Stimulated activated CD4-positive, alpha-beta T cell treated with anti-CD3 and anti-CD28 coated beads, Interleukin-1b, Interleukin-23, amount 100 ng/mL, for 24 hours (primary cell): ENCODE measurements at places on chromosomes 4 and X.

DNA sequence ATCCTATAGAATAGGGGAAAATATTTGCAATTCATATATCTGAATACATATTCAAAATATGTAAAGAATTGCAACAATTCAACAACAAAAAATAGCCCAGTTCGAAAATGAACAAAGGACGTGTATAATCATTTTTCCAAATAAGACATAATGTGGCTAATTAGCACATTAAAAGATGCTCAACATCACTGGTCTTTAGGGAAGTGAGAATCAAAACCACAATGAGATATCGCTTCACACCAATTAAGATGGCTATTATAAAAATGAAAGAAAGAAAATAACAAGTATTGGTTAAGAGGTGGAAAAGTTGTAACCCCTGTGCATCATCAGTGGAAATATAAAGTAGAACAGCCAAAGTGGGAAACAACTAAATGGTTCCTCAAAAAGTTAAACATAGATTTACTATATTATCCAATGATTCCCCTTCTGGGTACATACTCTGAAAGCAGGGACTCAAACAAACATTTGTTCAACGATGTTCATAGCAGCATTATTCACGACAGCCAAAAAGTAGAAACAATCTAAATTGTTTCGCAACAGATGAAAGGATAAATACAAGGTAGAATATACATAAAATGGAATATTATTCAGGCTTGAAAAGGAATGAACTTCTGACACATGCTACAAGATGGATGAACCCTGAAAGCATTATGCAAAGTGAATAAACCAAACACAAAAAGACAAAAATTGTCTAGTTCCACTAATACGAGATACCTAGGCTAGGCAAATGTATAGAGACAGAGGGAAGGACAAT is 12.7 kb downstream of the FAM13A start:
- DNase-seq: no peak

DNA sequence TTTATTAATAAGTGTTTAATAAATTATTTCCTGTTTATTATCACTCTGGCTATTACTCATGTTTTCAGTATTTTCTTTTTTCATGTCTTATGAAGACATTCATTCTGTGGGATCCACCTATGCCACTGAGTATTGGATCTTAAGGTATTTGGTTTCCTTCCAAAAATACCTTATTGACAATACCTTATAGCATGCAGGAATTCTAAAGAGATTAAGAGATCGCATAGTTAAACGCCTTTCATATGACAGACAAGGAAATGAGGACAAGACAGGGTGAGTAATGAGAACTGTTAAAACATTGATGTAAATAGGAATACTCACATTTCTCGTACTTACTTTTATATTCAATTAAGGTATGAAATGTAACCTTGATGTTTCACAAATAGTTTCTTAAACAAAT is 38.2 kb upstream of the TMPRSS11B start:
- DNase-seq: no peak

DNA sequence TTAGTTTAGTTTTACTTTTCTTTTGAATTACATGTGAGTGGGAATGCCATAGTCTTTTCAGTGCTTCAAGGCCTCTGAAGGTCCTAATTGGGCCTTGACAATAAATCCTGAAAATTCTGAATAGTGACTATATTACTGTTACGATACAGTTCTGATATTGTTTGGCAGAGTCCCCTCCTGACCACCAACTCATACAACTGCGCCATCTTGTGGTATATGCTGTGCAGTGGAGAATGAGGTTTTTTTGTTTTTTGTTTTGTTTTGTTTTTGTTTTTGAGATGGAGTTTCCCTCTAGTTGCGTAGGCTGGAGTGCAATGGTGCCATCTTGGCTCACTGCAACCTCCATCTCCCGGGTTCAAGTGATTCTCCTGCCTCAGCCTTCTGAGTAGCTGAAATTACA is 56.6 kb upstream of the CHRDL1 start:
- no peak for DNase-seq

- no peak for DNase-seq
These were observed 461.5 kb downstream of the FSTL5 start for GRCh38 chr4:161702287-161702686.

DNA sequence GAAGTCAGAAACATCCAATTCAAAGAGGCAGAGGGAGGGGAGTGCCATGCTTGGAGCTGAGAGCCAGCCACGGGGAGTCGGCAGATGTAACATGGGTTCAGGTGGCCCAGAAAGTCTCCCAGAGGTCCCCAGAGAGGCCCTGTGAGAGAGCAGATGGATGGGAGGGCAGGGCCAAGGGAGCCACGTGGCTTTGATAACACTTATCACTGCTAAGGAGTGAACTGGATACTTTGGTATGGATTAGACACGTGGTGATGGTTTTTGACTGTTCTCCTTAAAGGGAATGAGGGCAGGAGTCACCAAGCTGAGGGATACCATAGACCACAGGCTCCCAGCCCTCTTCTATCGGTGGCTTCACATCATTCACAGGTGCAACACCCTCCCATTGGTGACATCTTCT is 13.7 kb downstream of the CCKAR start:
- DNase-seq: no peak

DNA sequence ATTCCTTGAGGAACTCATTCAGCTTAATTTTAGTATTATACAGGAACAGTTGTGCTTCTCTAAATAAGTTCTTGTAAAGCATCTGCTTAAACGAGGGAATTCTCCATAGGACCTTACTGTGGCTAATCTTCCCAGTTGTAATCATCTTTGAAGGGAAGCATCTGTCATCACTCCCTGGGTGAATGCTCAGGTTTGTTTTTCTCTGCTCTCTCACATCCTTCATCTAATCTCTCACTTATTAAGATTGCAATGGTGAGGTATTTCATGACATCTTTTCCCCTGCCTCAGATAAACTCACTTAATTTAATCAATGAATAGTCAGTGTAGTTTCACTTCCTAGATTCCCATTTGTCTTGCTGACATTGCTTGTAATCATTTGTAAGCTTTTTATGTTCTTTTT is 121.8 kb upstream of the ADAMTS3 start:
- DNase-seq: no peak

GRCh38 chrX:69144838-69145680 is 20.2 kb downstream of the PJA1 start:
- no peak for DNase-seq

GRCh38 chrX:124033821-124034220 is 72.3 kb downstream of the STAG2 start:
- no peak for DNase-seq

DNA sequence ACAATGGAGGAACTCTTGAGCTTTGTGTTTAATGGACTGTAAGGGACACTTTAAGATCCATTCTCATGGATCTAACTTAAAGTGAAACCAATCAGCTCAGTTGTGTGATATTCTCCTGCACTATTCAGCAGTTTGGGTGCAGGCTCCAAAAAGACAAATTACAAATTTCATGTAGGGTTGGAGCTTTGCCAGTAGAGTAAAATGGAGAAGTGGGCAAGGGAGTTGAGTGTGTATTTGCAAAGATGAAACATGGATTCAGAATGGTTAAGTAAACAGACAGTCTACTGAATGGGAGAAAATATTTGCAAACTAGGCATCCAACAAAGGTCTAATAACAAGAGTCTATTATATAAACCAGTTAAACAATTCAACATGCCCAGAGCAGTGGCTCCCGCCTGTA is 21.2 kb upstream of the MID2 start:
- no peak for DNase-seq

- no peak for DNase-seq
These were observed 55.2 kb downstream of the CHST7 start for GRCh38 chrX:46628460-46629371.

DNA sequence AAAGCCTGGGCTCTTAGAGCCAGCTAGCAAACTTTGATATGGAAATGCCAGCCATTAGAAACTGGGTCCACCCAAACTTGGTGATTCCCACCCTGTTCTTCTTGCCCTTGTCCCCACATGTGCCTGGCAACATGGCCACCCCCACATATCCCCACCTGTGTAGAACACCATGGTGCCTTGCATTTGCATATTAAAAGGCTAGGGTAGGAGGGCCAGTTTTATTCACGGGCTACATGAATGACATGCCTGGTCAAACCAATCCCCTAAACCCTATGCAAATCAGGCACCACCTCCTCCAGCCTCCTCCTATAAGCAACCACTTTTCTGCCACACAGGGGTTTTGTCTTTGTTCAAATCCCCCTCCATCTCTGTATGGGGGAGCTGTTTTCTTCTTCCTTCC is 104.9 kb downstream of the CLNK start:
- DNase-seq: no peak

DNA sequence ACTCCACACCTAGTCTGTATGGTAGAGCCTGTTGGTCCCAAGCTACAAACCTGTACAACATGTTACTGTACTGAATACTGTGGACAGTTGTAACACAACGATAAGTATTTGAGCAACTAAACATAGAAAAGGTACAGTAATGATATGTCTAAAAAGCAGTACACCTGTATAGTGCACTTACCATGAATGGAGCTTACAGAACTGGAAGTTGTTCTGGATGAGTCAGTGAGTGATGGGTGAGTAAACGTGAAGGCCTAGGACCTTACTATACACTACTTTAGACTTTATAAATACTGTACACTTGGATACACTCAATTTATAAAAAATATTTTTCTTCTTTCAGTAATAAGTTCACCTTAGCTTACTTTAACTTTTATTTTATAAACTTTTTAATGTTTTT is 104.0 kb downstream of the TMA16 start:
- DNase-seq: no peak
